ENCODE measurements at places on chromosomes 5 and 9.

DNA sequence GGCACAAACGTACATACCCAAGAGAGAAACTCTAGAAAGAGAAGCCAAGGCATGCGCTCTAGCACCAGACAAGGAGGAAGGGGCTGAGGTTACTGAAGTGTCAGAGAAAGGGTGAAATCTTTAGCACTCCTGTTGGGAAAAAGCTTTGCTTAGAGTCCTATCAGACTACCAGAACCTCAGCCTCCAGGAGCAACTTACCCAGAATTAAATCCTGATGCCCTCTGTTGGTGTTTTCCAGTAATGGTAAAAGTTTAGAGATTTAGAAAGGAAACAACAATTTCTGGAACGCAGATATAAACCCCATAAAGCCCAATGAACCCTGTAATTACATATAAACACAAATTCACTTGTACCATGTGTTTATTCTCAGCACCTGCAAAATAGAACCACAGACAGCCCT is 33.2 kb upstream of the ASTN2 start:
- DNase-seq: peak; percentile 15

DNA sequence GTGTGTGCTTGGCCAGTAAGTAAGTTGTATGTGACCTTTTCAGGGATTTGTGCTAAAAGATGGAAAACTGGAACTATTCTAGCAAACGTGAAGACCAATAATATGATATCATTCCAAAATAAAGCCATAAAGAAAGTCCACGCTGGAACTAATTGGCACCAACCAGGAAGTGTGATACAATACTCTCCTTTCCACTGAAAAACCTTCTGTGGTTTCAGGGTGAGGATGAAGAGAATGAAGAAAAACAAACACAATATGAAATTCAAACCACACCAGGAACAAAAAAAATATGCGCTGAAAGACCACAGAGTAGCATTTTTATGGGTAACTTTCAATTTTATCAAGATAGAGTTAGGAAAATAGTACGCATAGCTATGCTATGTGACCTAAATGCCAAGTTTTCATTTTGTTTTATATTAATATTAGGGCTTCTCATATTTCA is 105.8 kb downstream of the EFNA5 start:
- no peak for DNase-seq

DNA sequence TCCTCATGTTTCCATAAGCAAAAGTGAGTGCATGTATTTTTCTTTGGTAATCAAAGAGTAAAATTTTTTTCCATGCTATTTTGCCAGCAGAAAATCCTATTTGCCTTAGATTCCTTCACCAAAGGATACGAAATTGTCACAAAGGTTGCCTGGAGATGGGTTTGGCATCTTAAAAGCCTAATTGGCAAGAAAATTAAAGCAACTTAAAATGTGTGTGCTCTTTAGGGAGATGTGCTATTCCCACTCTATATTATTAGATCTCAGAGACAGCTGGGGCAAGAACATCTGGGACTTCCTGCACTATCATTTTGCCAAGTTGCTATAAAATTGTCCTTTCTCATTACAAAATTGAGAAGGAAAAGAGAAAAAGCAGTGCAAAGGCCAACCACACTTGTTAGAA is 146.1 kb downstream of the PLCXD3 start:
- DNase-seq: no peak

DNA sequence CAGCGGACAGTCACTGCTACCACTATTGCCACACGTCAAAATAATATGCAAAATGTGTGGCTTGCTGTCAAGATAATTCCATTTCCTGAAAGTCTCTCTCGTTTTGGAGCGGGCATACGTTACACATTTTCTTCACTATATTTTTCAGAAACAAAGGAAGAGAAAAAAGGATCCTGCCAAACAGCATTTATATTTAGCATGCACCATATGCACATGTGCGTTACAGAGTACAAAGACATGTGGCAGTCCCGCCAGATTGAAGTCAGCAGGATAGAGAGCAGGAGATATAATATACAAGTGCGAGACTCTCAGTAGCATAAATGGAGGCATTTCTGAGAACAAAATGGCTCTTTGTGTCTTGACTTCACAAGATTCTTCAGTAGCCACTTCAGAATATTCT is 221.6 kb upstream of the KIF2A start:
- no peak for DNase-seq

DNA sequence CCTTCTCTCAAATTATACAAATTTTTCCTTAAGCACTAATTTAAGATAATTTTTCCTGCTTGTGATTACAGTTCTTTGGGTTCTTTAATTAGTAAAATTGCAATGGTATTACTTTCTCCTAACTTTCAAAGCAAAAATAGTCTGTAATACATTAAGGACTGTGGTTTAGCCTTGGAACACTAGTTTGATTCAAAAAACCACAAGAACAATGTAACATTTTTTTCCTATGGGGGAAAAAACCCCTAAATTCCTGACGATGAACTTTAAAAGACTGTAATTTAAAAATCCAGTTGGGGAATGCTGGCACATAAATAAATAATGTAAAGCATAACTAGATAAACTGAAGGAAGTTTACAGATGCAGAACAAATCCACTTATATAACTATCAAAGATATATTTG is 65.3 kb downstream of the CDC14B start:
- no peak for DNase-seq

GRCh38 chr9:97299809-97300414 is 7.5 kb upstream of the CCDC180 start:
- DNase-seq: no peak

Measured in Caki2 (cell line).